ENCODE measurements at places on chromosomes 13 and 19.

DNA sequence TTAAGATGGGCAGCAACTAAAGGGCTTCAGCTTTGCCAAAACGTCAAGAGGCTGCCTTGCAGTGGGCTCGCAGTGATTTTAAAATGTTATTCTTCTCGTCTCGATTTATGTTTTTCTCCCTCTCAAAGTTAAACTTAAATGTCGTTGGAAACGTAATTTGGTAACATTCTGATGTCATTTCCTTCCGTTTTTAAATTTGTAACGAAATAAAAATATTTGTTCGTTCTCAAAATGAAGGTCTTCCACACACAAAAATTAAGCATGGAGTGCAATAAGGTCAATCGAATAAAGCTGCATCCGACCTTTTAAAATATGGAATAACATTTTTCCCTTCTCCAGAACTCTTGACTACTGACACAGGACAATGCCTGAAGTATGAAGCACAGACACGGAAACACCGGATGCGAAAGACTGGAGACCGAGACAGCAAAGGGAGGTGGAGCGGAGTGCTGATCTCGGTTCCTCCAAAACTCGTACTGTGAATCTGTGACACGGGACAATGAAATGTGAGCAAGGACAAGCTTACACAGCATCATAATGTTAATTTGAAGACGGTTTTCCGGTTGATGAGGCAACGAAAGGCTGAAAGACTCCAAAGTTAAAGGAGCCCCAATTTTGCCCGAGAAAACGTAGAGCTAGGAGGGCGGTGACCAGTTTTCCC lies 850 bp downstream of the MTMR6 start:
- no peak for DNase-seq

DNA sequence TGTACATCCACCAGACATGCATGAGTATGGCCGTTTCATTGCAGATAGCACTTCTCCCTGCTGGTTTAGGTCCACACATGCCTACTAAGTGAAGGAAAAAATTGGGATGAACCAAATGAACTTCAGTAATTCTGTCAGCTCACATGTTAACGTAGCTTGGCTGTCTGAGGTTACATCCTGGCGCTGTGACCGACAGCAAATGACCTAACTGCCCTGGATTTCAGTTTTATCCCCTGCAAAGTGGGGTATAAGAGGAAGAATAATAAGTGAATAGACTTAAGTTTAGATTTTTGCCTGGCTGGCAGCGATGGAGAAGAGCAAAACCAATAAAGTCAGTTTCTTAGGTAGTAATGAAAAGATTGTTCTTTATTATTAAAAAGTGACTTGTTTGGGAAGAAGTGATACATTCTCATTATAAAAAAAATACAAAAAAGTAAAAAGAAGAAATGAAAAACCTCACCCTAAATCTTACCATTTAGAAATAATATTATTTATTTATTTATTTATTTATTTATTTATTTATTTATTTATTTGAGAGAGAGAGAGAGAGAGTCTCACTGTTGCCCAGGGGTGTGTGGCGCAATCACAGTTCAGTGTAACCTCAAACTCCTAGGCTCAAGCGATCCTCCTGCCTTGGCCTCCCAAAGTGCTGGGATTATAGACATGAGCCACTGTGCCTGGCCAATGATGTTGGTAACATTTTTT lies 4.2 kb upstream of the RNF113B start:
- DNase-seq = no peak

GRCh38 chr19:10706990-10707389 lies 5.8 kb downstream of the QTRT1 start:
- no peak for DNase-seq

DNA sequence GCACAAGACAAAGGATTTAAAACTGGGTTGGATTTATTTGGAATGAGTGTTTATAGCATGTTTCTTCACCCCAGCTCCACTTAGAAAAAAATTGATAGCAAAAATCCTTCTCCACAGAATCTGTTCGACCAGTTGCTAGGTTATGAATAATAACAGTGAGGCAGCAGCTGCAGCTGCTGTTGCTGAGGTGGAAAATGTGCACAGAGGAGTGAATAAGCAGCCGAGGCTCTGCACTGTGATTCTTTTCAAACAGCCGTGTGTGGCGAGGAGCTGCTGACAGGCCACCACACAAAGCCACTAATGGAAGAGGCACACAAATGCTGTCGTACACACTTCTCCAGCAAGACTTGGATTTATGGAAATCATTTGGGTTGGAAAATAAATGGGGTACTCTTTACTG lies 6.4 kb upstream of the RASL11A start:
- DNase-seq = no peak

Data from pancreas (tissue), 10 donors.